NCI-H1417 treated with DMSO at 0.1 percent for 48 hours (cell line): ENCODE measurements at places on chromosomes 5 and 9.

- no peak for DNase-seq
Observed at GRCh38 chr9:83043597-83043996, 19.3 kb downstream of the RASEF start.

DNA sequence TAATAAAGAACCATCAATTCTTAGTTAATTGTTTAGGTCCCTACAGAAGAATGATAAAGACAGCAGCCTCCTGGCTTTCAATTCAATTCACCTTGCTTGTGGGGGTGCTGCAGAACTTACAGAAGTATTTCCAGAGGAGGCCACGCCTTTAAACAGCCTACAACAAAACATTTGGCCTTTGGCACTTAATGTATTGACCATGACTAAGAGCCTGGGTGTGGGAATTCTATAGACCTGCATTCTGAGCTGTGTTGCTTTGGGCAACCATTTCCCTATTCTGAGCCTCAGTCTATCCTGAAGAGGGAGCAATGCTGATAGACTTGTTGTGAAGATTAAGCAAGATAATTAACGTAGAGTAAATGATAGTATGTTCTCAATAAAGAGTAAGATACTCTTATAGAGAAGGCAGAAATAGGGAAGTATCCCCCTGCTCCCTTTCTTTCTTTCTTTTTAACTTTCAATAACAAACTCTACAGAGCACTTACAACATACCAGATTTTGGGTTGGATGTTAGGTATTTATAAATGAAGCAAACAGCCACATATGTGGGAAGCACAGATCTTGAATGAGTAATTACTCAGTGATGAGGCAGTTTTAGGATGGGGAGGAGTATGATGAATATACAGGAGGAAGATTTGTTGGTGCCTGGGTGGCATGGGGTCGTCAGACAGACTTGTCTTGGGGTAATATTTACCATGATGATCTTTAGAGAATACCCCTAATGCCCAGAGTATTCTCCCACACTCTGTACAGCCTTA, 28.4 kb downstream of the PAPPA start:
- no peak for DNase-seq

DNA sequence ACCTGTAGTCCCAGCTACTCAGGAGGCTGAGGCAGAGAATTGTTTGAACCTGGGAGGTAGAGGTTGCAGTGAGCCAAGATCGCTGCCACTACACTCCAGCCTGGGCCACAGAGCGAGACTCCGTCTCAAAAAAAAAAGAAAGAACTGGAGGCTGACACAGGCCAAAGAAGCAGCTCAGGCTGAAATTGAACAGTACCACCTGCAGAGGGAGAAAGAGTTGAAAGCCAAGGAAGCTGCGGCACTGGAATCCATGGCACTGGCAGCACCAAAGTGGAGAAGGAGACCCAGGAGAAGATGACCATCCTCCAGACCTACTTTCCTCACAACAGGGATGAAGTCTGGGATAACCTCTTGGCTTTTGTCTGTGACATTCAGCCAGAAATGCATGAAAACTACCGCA, 11.3 kb upstream of the TMEM141 start:
- no peak for DNase-seq

DNA sequence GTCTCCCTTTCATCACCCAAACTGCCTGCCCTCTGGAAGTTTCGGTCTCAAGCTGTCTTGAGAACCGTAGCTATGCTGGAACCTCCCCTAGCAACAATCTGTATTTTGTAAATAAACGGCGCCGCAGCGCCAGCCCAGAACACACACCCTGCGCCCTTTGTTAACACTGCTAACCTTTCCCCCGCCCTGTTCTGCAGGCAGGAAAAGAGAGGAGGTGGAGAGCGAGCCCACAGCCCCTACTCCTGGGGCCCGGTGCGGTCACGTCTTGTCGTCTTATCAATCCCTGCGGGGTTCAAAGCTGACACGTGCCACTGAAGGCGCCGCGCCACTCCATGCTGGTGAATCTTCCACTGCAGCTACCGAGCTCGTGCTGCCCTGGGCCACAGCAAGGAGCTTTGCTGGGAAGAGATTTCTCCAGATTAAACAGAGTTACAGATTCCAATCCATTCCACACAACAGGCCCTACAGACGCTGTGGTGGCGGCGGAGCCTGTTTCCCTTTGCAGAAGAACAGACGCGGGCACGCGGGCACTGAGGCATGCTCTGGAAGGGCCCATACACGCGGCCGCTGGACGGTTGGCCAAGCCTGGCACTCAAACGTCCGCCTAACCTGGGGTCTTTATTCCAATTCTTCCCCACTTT, 25.3 kb downstream of the ZDHHC11B start:
- peak; percentile 0 for DNase-seq

DNA sequence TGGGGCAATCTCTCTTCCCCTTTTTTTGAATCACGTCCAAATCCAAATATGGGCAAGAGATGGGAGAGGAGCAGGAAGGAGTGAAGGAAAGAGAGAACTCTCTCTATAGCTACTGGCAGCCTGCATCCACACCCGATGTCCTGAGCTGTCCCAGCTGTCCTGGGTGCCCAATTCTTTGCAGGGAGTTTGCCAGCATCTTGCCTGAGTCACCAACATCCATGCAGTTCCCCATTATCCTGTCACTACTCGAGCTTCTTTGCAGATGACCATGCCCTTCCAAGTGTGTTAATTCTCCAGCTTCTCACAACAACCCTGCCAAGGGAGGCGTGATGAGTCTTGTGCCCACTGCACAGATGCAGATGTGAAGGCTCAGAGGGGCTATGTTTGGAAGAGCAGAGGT, 127.1 kb downstream of the NSG2 start:
- no peak for DNase-seq
